ENCODE measurements at places on chromosomes 7 and 10. TPM values are rescaled to one million over a fixed set of nuclear protein-coding genes. Genes with fewer than 3 reads are reported as not detected.

The GIMAP6 gene
- 20.9 TPM for total RNA-seq

The BTBD16 gene
- total RNA-seq, result 0.41 TPM

The AKR1C1 gene
- total RNA-seq, result 5.4 TPM

The CCZ1B gene
- total RNA-seq, result 49.0 TPM

The NDUFA5 gene
- total RNA-seq, result 133 TPM

The SYNPO2L gene
- total RNA-seq, result 28.0 TPM

The ADD3 gene
- 260 TPM for total RNA-seq

The PRSS1 gene
- total RNA-seq, result not detected

The HOXA6 gene
- total RNA-seq, result not detected

The IGFBP1 gene
- not detected for total RNA-seq

The FAM24A gene
- not detected for total RNA-seq

The KLF14 gene
- 1.1 TPM for total RNA-seq

The SLC18A3 gene
- 0.31 TPM for total RNA-seq

The CHCHD3 gene
- total RNA-seq, result 123 TPM

The SOSTDC1 gene
- total RNA-seq, result 21.8 TPM

The VSTM4 gene
- total RNA-seq, result 56.1 TPM

The WDR11 gene
- total RNA-seq, result 58.4 TPM

The DOCK1 gene
- 78.8 TPM for total RNA-seq

The GDF2 gene
- not detected for total RNA-seq

The COBL gene
- total RNA-seq, result 87.7 TPM

The PALD1 gene
- total RNA-seq, result 19.8 TPM

The PAPOLB gene
- total RNA-seq, result 0.10 TPM

The CPVL gene
- total RNA-seq, result 11.7 TPM

The OGDHL gene
- total RNA-seq, result 1.4 TPM
